ENCODE measurements at places on chromosomes 5 and 9. TPM values are rescaled to one million over a fixed set of nuclear protein-coding genes. Genes with fewer than 3 reads are reported as not detected.

Gene FBP2
- 0.08 TPM for polyA plus RNA-seq

Gene SLC1A1
- polyA plus RNA-seq, result 21.5 TPM

Gene ITGA2
- 32.3 TPM for polyA plus RNA-seq

Gene SLC46A2
- 0.21 TPM for polyA plus RNA-seq

- no peak for DNase-seq
Observed at GRCh38 chr5:18959535-18959934, 1028.5 kb downstream of the CDH18 start.

DNA sequence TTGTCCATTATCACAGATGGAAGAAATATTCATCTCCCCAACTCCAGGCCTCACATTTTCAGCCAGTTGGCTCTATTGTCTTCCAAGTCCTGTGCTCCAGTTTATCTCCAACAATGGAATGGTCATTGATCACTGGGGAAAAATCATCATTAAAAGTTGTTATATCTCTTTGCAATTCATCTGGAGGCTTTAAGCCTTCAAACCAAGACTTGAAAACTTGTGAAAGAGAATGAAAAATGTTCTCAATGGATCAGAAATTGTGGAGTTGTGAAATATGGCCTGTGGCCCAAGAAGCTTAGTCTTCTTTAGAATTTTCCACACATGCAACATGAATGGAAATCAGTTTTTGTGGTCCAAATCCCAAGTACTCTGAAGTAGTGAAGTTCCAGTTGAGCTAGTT is 569.6 kb downstream of the EBF1 start:
- no peak for DNase-seq

GRCh38 chr5:174065528-174066197 is 20.2 kb downstream of the NSG2 start:
- no peak for DNase-seq

DNA sequence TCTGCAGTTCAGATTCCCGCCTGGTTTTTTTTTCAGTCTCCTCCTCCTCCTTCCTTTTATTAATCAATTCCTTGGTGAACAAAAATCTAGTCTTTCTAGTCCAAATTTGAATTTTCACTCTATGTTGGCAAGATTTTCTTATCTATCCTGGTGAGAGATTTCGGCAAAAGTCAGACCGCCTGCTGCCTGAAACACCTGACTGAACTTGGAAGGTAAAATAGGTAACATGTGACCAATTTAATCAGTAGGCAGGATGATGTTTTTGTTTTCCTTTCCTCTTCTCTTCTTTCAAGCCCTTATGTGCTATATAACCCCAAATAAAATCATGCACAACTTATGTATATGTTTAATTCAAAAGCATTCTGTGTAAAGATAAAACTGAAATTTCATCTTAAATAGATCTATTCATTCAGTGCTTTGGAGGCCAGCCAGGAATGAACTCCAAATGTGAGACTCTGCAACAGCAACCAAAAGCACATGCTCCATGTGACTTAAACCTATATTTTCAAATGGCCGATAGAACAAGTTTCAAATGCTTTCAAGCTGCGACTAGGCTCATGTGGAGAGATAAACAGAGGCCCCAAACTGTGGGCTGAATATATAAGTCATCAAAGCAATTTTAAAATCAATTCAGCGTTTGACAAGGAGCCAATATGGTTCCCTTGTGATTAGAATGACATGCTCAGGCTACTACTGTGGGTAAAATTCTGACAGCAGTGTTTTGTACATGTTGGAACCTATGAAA is 100.4 kb upstream of the SEMA6A start:
- DNase-seq, result no peak

DNA sequence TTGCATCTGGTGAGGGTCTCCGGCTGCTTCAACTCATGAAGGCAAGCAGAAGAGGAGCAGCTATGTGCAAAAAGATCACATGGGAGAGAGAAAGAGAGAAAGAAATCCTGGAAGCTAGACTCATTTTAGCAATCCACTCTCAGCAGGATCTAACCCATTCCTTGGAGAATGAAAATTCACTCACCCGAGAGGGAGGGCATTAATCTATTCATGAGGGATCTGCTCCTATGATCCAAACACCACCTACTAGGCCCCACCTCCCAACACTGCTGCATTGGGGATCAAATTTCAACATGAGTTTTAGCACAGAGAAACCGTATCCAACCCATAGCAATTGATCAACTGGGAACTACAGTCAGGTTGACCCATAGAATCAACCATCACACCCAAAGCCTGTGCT is 98.1 kb upstream of the SV2C start:
- DNase-seq, result no peak

DNA sequence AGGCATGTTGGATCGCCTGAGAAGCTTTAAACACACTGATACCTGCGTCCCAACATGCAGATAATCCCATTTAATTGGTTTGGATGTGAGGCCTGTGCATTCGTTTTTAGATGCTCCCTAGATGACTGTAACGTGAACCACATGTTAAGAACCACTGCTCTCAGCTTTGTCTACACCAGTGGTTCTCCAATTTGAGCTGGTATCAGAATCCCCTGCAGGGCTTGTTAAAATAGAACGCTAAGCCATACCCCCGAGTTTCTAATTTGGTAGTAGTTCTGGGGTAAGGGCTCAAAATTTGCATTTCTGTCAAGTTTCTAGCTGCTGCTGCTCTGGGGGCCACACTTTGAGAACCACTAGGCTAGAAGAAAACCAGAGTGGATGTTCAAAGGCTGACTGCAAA is 74.7 kb downstream of the S1PR3 start:
- no peak for DNase-seq

DNA sequence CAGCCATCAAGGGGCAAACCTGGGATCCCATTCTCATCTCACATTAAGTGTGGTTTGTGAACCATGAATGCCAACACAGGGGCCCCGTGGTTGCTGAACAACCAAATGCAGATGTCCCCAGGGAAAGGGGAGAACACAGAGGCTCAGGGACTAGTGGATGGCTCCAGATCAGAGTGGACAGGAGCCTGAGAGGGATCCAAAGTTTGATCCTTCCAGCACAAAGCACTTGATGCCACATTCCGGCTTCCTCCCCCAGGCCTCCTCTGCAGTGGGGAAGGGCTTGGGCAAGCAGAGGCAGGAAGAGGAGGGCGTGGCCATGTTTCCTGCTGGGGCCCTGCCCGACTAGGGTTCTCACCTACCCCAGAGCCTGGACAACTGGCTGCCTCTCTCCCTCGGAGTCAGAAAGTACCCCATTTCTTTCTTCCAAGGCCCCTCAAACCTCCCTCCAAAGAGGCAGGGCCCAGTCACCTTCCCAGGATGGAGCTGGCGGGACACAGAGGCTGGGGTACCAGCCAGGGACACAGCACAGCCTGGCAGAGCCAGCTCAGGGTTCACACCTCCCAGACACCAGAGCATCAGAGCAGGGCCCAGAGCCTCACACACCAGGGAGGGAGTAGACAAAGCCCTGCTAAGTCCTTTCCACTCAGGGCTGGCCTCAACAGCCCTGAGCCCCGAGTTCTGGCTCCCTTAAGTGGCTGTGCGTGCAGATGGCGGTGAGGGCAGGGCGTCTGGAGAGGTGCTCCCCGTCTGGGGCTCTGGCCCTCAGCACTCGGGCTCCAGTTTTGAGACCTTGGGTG is 4.3 kb upstream of the RNF44 start:
- no peak for DNase-seq

DNA sequence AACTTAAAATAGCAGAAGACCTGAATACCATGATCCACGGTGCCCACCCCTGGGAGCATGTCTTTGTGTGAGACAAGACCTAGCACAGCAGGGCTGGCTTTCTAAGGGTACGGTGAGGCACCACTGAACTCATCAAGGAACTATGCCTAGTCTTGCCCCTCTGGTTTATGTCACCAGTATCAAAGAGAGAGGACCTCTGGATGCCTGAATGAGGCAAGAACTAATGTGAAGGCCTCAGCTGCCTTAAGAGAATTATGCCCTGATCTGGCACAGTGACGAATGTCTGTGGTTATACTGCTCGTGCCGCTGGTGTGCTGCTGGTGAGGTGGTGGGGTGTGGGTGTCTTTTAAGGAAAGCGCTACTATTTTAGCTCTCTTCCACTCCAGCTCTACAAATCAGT is 23.0 kb downstream of the NREP start:
- no peak for DNase-seq

GRCh38 chr9:111925784-111926183 is 29.2 kb downstream of the UGCG start:
- no peak for DNase-seq

GRCh38 chr5:57174128-57174889 is 450 bp downstream of the GPBP1 start:
- no peak for DNase-seq

GRCh38 chr9:75869236-75869635 is 21.2 kb upstream of the PCSK5 start:
- DNase-seq, result no peak
